ENCODE measurements at places on chromosomes 1 and 21.
A peak's percentile ranks its signal among the peaks of the same experiment; 100 is the strongest.

GRCh38 chr1:204149635-204150565, 1.9 kb downstream of the ETNK2 start:
- no peak for DNase-seq

- DNase-seq: no peak
These were observed 24.5 kb upstream of the KIRREL1 start for GRCh38 chr1:157968946-157969345.

- DNase-seq: no peak
These were observed 2.8 kb upstream of the C1orf210 start for GRCh38 chr1:43288058-43288784.

GRCh38 chr21:44441581-44442265, 13.6 kb upstream of the LRRC3 start:
- DNase-seq: no peak

- no peak for DNase-seq
These were observed 167.3 kb downstream of the ZZZ3 start for GRCh38 chr1:77514921-77515776.

GRCh38 chr1:159274631-159275030, 27.5 kb upstream of the FCER1A start:
- DNase-seq: no peak

DNA sequence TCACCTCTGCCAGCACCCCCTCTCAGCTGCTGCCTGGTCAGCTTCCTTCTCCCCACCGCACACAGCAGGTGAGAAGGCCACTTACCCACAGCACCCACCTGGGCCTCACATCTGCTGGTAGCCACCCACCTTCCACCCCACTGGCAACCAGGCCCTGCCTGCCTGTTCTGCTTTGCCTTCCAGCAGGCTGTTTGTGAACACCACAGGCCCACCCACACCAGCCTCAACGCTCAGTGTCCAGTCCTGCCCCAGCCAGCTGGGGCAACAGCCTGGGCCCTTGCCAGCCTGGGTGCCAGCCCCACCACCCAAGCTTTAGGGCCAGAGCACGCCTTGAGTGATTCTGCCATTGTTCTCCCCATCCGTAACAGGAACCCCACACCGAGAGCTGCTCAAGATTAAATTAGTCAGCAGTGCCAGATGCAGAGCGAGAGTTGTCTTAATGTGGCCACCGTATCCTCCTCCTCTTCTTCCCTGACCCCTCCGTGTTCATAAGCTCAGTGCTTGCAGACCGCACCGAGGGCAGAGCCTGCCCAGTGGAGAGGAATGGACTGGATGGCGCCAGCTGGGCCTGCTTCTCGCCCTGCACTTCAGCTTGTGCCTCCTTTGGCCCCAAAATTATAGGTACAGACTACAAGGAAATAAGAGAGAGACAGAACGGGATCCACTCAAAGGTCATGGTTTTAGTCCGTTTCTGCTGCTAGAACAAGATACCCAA, 120.3 kb upstream of the COL6A1 start:
- no peak for DNase-seq

DNA sequence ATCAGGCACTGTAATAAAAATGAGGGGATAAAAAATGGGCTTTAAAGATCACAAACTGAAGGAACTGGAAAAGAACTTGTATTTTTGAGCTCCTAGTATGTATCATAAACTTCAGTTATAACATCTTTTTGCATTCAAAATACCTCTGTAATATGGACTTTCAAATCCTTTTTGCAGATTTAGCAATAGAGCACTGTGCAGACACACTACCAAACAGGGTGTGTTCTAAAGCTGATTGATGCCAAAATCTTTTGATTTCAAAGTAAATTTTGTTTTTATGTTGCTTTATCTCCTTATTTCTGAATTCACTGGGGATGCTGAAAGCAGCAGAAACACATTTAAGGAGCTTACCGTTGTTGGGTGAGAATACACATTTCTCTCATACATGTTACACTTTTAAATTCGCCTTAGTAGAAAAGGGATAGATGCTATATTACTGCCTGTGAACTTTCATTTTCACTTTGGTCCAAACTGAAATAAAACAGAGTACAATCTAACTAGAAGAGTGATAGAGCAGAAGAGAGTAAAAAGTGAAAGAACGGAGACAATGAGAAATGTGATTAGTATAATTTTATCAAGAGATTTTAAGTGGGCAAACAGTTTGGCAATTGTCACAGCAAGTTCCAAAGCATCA, 1126.6 kb downstream of the BRINP3 start:
- no peak for DNase-seq

GRCh38 chr1:170670802-170671628, 7.1 kb downstream of the PRRX1 start:
- no peak for DNase-seq

DNA sequence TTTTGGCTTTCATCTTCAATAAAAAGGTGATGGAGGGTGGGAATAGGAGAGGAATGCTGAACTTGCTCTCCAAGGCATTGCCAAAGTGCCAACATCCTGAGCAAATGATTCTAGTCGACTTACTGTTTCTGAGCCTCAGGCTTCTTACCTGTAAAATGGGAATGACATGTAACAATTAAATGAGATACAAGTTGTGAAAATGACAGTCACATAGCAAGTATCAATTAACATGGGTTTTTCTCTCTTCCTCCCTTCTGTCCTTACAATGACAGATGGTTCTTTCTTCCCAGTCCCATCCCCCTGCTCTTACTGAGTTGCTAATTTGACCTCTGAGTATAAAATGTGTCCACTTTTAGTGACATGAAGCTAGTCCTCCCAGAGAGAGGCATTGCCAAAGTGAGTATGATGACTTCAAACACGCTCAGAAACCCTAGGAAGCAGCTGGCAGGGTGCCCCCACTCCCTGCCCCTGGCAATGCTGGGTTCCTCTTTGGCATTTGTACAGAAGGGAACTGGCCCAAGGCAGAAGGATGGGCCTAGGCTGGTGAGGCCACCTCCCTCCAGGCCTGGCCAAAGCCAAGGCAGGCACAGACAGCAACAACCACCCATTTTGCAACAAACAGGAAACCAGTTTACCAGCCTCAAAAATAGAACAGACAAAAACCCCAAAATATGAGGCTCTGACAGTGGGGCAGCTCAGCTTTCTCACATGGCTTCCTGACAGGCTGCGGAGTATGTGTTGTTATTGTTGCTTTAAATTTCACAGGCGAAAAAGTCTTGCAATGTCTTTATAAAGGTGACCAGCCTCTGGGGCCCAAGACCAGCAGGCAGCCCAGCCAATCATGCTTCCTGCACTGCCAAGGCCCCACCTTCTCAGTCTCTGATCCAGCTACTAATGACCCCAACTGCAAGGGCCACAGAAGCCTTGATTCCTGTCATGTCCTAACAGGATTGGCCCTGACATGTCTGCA, 115.9 kb downstream of the HIVEP3 start:
- DNase-seq: no peak

DNA sequence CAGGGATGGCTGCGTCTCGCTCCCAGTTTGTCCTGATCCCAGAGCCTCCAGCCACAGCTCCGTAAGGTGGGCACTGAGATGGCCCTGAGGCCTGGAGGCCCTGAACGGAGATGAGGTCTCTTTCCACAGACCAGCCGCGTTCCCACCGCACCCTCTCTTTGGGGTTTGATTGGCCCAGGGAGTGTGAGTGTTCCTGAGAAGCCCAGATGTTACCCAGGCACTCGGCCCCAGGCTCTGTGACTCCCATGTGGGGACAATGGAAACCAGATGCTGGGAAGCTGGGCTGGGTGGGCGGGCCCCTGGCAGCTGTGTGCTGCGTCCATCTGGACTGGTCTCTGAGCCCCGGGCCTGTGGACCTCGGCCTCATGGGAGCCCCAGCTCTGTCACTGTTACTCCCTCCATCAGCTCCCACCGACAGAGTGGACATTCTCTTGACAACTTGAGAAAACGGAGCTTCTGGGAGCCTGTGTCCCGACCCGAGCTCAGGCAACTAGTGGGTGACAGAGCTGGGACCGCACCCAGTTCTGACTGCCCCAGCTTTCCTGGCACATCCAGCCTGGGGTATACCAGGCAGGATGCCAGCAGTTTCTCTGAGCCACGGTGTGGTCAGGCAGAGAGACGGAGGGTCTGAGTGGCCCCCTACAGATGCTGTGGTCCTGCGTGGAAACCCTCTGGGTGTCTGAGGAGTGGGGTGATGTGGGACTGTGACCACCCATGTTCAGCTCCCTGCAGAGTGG, 9.8 kb upstream of the COL6A1 start:
- DNase-seq: no peak

- peak; percentile 35 for DNase-seq
These were observed 28.2 kb downstream of the VAV3 start for GRCh38 chr1:107936498-107937481.

DNA sequence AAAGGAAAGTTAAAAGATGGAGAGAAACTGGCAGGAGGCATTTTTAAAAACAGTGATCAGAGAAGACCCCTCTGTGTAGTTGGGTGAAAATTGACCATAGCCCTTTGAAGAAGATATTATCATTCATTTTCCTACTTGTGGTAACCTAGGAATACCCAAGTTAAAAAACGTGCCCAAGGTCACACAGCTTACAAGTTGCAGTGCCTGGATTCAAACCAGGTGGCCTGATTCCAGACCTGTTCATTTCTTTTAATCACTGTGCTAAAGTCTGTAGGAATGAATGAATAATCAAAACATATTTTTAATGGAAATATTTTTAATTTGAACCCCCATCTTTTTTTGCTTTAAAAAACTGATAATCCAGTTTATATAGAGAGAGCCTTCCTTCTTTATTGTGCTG, 35.6 kb downstream of the MARK1 start:
- no peak for DNase-seq

DNA sequence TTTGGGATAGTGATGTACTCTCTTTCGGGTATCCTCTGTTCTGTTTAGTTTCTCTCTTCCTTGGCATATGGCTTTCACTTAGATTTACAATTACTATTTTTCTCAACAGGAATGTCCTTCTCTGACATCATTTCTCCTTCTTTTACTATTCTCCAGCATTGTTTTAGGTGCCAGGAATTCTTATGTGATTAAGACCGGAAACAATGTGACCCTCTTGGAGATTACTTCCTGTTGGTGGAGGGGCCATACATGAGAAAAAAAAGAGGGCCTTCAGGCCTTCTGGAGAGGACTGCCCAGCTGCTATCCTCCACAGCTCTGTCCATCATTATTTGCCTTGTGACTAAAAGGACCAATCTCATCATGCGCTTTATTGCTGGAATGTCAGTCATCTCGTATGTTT, 50.4 kb upstream of the ADAMTS5 start:
- no peak for DNase-seq

DNA sequence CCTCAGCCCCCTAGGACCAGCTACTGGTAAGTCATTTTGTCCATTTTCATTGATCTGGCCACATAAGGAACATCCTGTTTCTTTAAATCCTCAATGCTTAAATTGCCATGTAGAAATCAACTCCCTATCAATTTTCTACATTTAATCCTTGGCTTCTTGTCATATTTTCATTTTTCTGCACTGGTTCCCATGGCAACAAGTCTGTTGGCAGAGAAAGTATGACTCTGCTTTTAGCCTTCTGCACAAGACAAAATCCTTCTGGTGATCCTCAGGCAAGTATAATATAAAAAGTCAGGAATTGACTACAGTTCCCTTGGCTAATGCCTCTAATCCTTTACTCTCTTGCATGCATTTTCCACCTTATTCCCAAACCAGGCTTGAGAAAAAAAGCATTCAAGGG, 65.0 kb downstream of the LRRC40 start:
- DNase-seq: no peak

DNA sequence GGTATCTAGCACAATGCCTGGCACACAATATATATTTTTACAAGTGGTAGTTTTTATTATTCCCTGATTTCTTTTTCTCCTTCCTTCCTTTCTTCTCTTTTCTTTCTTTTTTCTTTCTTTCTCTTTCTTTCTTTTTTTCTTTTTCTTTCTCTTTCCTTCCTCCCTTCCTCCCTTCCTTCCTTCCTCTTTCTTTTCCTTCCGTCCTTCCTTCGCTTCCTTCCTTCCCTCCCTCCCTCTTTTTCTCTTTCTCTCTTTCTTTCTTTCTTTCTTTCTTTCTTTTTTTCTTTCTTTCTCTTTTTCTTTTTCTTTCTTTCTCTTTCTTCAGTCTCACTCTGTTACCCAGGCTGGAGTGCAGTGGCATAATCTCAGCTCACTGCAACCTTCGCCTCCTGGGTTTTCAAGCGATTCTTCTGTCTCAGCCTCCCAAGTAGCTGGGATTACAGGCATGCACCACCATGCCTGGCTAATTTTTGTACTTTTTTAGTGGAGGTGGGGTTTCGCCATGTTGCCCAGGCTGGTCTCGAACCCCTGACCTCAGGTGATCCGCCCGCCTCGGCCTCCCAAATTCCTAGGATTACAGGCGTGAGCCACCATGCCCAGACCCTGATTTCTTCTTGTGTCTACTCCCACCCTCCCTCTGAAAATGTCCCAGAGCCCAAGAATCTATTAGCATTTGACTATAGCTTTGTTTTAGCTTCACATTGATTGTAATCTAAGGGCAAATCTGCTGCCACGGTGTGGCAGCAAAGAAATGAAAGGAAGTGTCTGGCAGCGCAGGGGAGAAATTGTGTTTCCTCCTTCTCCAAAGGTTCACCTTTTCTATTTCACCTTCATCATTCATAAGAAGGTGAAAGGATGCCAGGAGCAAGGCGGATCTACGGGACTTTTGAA, 19.9 kb upstream of the ABCB10 start:
- no peak for DNase-seq

GRCh38 chr1:38489844-38490270, 369.7 kb downstream of the RRAGC start:
- DNase-seq: peak; percentile 56

GRCh38 chr1:162233066-162233465, 143.6 kb downstream of the SPATA46 start:
- no peak for DNase-seq

- DNase-seq: no peak
These were observed 59.7 kb downstream of the MIER1 start for GRCh38 chr1:66984491-66984890.

- DNase-seq: no peak
These were observed 11.3 kb downstream of the NBPF3 start for GRCh38 chr1:21451212-21451611.

DNA sequence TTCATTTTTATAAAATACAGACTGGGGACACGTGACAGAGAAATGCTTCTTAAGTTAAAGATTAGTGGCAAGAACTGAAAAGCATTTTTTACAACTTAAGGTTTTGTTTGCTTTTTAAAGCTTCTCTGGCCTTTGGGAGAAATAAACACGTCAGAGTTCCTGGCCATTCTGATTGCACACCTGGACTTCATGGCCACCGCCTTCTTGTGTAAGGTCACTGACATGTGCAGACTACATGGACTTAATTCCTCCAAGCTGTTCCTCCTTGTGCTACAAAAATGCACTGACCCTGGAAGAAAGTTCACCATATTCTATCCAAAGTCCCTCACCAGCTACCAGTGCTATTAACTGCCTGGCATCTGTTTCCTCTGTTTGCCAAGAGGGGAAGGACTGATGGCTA, 56.1 kb downstream of the GADD45A start:
- DNase-seq: no peak
